Cerebellar nuclear complex (tissue), 1 donor: ENCODE measurements at places on chromosomes 1 and 21.

GRCh38 chr1:243496187-243496646, 240.4 kb downstream of the SDCCAG8 start:
- no peak for DNase-seq

GRCh38 chr21:41431788-41432548, 5.9 kb downstream of the MX1 start:
- DNase-seq = no peak

DNA sequence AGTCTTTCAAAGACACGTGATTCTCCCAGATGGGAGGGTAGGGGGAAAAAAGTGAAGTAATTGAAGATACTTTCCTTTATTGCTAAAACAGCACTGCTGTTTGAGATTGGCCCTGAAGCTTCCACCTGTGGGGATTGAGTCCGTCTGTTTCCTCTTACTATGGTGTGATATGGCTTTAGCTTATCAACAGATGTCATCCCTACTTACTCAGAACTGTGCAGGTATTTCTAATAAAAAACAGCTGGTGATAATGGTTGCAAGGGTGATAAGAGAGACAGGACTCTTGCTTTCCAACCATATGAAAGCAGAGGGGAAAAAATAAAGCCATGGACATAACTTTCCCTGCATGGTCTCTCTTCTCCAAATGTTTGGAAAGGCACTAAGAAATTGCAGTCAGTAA, 41.7 kb upstream of the C8B start:
- no peak for DNase-seq

- no peak for DNase-seq
Measured at GRCh38 chr1:88376421-88376820, 307.7 kb upstream of the PKN2 start.

- DNase-seq = no peak
Measured at GRCh38 chr1:160451119-160451858, 50.9 kb downstream of the VANGL2 start.

DNA sequence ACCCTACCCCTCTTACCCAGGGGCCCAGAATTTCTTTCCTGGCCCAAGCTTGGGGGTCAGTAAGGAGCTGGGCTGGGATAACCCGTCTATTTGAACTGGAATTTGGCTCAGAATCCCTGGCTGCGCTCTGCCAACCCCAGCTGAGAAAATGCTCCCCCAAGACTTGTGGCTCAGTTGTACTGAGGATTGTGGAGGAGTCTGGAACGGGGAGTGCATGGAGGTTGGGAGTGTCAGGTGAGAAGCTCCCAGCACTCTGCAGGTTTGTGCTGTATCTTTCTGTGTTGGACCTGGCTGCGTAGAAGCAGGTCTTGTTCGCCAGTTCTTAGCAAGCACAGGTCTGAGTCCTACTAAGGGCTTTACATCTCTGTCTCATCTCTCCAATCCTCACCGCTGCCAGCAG, 1.6 kb downstream of the TCEA3 start:
- no peak for DNase-seq

DNA sequence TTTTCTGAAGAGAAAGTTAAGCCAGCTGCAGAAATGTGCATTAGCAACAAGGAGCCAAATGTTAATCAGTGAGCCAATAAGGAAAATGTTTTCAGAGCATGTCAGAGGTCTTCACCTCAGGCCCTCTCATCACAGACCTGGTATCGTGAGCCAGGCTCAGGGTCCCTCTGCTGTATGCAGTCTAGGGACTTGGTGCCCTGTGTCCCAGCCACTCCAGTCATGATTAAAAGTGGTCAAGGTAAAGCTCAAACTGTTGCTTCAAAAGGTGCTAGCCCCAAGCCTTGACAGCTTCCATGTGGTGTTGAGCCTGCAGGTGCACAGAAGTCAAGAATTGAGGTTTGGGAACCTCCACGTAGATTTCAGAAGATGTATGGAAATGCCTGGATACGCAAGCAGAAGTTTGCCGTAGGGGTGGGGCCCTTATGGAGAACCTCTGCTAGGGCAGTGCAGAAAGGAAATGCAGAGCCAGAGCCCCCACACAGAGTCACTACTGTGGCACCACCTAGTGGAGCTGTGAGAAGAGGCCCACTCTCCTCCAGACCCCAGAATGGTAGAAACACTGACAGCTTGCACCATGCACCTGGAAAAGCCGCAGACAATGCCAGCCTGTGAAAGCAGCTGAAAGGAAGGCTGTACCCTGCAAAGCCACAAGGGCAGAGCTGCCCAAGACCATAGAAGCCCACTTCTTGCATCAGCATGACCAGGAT, 1128.7 kb downstream of the AMY1C start:
- no peak for DNase-seq

DNA sequence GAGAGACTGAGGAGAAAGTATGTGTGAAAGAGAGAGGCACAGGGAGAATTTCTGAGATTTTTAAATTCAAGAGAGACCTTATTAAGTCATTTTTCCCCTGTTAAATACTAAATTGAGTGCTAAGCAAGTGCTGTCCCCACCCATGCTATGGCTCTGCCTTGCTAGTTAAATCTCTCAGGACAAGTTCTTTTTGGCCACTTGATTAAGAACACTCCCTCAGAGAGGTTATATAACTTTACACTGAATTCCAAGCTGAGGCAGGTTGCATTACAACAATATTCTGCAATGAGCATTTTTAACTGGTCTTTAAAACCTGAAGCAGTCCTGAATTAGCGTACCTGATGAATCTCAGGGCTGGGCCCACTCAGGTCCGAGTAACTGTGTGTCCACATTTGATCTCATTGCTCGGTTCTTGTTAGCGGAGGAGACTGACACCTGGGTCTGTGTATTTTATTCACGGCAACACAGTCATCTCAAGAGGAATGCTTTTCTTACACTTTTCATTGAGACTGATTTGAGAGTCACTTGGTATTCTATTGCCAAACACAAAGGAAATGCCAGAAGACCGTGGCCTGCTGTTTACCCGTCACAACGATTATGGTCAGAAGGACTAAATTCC, 187.6 kb upstream of the ST6GALNAC5 start:
- no peak for DNase-seq
